ENCODE measurements at places on chromosomes 12 and 14.

DNA sequence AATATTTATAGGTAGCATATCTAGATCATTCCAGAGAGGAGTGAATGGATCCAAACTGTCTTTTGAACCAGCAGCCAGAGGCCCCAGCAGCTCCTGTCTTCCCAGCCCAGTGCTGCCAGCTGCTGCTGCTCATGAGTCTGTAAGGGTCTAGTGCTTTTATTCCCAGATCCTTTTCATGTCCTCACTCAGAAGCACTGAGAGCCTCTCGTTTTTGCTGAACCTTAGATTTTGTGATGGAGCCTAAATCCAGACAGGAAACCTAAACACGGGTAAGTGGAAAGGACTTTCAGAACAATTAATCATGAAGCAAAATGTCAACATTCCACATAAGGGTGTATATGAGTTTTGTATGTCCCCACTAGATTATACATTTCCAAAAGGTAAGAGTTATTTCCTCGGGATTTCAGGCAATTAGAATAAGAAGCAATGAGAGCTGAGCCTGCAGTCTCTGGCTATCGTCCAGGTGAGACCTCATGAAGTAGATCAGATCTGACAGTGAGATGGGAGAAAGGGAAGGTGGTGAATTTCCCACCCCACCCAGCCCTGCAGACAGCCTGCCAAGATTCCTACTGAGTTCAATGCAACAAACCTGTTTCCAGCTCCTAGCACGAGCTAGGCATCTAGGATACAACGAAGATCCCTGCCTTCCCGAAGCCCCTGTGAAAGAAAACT lies 84.4 kb downstream of the NINJ2 start:
- peak; percentile 51 for DNase-seq

GRCh38 chr14:70692210-70692609 lies 50.5 kb downstream of the TTC9 start:
- DNase-seq: no peak

DNA sequence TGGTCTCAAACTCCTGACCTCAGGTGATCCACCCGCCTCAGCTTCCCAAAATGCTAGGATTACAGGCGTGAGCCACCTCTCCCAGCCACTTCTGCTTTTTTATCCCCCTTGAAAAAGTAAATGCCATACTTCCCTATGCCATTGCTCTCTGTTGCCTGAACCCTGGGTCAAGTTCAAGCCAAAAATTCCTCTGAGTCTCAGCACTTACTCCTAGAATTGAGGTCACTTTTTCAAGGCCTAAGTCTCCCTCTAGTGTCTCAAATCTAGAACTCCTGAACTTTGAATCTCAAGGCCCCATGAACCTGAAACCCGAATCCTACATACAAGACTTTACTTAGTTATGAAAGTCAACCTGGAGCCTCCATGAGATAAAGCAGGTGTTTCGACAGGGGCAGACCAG lies 1.4 kb upstream of the APOBEC1 start:
- DNase-seq: no peak

DNA sequence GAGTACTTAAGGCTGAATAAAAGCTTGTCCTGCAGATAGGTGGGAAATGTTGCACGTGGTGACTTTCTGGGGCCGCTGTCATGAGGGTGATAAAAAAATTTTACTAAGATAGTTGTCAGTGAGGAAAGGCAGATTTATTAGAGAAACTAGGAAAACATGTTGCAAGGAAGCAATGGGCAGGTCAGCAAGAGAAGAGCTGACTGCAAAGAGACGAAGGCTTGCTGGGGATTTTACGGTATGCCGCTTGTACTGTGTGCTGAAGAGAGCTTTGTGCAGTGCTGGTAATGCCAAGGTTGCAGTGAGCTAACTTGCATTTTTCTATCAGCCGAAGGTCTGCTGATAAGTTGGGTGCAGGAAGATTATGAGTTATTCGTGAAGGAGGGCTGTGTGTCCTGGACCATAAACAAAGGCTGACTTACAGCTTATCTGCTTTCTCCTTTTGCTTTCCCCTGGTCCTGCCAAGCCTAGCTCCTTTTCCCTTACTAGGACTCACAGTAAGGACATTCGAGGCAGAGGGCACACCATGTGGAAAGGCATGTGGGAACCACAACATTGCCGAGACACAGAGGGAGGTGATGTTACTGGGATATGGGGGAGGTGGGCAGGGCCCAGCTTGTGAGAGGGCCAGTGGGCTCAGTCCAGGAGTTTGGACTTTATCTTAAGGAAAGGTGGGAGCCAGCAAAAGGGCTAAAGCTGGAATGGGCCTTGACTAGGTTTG lies 7.4 kb upstream of the CCDC88C start:
- no peak for DNase-seq

DNA sequence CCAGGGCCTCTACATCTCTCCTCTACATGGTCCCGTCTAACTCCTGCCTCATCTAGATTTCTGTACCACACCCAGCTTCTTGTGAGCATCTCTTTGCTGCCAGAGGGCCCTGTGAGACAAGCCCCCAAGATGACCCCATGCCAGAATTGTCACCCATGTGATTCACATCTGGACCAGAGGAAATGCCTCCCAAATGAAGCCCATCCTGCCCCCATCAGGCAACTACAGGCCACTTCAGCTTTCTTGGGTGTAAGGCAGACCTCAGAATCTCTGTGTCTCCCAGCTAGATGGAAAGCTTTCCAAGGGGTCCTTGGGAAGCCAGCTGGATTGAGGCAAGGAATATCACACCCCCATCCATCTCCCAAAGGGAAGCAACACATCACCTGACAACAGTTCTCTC lies 9.3 kb upstream of the OAS3 start:
- DNase-seq: no peak

- no peak for DNase-seq
Measured at GRCh38 chr12:131041216-131041967, 87.7 kb downstream of the ADGRD1 start.

- peak; percentile 35 for DNase-seq
Measured at GRCh38 chr12:10366875-10367274, 23.0 kb downstream of the KLRK1 start.

DNA sequence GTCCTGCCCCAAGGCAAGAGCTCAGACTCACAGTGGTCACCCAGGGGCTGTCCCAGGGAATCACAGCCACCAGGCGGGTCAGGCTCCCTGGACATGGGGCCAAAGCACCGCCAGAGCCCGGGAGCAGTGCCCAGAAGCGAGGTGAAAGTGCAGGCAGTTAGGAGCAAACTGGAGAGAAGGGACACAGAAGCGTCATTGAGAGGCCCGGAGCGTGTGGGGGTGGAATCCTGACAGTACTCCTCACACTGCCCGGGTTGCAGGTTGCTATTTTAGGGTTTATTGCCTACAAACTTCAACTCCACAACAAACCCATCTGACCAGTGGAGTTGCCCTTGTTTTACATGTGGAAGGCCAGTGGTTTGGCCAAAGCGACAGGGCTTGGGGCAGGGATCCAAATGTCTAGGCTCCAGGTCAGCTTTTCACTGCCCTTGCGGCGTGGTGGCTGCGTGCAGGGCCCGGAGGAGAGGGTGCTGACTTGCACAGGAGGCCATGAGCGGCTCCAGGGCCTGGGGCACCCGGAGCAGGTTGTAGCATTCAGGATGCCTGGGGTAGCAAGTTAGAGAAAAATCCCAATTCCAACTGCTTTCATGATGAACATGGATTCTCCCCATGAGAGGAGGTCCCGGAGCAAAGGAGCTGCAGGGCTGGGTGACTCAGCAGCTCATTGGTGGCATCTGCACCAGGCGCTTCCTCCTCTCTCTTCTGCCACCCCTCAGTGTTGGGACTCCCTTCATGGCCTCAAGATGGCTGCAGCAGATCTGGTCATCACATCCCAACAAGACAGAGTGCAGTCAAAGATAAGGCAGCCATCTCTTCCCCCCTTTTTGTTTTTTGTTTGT lies 112.3 kb upstream of the NCOR2 start:
- DNase-seq: no peak

- DNase-seq: no peak
Measured at GRCh38 chr12:93813186-93813585, 136.0 kb downstream of the CRADD start.

- peak; percentile 29 for DNase-seq
Measured at GRCh38 chr14:102320033-102320660, 601 bp downstream of the ZNF839 start.

GRCh38 chr14:97602438-97603117 lies 805.4 kb downstream of the VRK1 start:
- DNase-seq: no peak

- DNase-seq: no peak
Measured at GRCh38 chr12:4562034-4562657, at the start of gene DYRK4. Gene DYRK4 (plus strand): TSS chr12:4562208. CDS start chr12:4562246, 38 bp downstream.

GRCh38 chr14:67221248-67221981 lies 19.8 kb upstream of the PALS1 start:
- no peak for DNase-seq

- no peak for DNase-seq
Measured at GRCh38 chr12:66047411-66048021, 83.0 kb downstream of the LLPH start.

DNA sequence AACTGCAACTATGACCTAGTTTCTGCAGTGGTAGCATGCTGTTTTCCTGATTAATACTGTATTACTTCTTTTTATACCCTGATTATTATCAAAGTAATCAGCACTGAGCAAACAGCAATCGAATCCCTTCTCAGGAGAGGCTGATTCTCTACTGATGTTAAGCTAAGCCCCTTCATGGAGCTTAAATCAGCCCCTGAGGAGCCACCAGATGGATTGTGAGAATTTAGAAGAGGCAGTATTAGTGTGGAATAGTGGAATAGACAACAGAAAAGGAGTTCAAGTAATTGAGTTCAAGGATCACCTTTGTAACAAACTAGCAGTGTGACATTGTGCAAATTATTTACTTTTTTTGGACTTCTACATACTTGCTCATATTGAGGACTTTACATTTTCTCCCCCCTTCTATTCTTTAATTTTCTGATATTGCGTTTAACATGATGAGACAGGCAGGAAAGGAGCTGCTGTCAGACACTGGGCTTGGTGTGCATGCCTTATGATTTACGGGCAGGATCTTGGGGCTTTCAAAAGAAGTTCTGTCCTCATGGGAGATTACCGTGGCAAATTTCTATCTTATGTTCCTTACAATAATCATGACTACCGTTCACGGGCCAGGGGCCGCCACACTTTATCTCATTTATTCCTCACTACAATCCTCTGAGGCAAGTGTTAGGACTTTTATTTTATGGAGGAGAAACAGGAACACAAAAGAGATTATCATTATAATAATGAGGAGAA lies 68.0 kb downstream of the PTPRR start:
- DNase-seq: no peak

DNA sequence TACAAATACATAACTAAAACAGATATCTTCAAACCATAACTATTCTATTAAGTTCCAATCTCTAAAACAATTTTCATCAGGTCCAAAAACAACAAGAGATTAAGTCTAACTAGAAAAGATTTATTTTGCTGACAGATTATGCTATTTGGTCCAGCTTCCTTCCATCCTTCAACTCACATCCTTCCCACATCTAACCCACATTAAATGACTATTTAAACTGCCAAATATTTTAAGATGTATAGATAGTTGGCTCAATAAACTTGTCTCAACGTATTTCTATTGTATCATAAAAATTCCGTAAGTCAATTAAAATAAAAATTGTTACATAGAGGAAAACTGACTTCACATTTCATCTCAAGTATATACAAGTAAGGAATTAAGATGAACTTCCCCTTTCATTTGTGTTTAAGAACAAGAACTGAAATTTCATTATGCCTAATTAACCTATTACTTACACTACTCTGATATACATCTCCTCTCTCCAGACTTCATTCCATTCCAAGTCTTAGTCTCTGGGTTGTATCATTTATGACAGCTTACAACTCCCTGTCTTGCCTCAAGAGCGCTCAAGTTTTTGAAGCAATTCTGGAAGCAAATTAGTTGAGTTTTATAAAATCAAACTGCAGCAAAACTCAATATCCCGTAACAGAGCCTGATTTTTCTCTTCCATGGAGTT lies 25.4 kb downstream of the PAWR start:
- no peak for DNase-seq

- no peak for DNase-seq
Measured at GRCh38 chr14:77647853-77648252, 31.4 kb upstream of the SPTLC2 start.

- DNase-seq: peak; percentile 60
Measured at GRCh38 chr12:127620735-127621355, 646.1 kb upstream of the TMEM132C start.

- no peak for DNase-seq
Measured at GRCh38 chr14:24074625-24075484, 3.5 kb downstream of the CPNE6 start.

GRCh38 chr12:46970636-46971035 lies 108.8 kb upstream of the PCED1B start:
- DNase-seq: no peak

DNA sequence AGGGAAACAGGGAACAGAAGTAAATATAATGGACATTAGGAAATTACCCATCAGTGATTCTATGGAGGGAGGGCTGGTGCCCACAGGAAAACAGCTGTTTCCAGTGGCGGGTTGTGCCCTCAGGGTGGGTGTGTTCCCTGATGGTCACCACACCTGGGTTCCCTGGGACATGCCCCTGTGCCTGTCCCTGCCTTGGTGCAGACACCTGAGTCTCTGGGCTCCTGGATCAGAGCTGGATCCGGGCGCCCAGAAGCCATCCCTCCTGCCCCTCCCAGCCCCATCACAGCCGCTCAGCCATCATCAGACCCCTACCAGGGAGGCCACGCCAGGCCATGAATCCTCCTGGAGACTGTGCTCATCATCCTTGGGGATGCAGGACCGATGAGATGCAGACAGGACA lies 307.2 kb upstream of the SFSWAP start:
- DNase-seq: no peak

- no peak for DNase-seq
Measured at GRCh38 chr14:22884076-22884737, 1.2 kb downstream of the REM2 start.

- no peak for DNase-seq
Measured at GRCh38 chr14:58027904-58028303, 124.1 kb downstream of the ARMH4 start.

DNA sequence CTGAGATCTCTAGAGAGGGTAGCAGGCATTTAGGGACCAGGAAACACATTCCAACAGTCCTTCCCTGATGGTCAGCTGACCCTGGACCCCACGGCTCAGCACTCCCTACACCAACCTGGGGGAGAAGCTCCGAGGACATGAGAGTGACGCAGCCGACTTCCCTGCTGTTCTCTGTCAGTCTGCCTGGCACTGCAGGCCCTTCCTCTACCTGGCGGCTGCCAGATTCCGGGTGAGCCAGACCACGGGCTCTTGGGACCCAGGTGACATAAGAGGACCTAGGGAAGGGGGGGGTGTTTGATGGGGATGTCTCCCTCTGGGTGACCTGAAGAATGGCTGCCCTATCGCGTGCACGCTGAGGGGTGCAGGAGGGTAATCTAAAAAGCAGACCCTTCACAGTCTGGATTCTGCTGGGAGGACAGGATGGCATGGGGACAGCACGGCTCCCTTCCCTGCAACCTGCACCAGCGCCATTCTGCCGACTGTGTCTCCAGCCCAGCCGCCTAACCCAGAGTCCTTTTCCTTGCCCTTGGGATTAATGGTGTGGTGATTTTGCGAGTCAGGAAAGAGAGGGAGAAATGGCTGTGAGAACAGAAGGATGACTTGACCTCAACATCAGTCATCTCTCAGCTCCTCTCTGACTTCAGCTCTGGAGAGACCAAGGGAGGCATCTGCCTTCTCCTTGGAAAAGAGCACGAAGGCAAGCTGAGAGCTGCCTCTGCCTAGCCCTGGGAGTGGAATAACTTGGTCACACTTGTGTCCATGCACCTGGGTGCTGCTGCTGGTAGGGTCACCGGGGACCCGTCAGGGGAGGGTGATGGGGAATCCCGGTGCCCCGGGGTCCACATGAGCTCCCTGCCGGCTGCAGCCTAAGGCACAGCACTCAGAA lies 158.5 kb downstream of the CALM1 start:
- DNase-seq: no peak

Measured in NCI-H345 (cell line).